ENCODE measurements at places on chromosomes 3 and 15.

DNA sequence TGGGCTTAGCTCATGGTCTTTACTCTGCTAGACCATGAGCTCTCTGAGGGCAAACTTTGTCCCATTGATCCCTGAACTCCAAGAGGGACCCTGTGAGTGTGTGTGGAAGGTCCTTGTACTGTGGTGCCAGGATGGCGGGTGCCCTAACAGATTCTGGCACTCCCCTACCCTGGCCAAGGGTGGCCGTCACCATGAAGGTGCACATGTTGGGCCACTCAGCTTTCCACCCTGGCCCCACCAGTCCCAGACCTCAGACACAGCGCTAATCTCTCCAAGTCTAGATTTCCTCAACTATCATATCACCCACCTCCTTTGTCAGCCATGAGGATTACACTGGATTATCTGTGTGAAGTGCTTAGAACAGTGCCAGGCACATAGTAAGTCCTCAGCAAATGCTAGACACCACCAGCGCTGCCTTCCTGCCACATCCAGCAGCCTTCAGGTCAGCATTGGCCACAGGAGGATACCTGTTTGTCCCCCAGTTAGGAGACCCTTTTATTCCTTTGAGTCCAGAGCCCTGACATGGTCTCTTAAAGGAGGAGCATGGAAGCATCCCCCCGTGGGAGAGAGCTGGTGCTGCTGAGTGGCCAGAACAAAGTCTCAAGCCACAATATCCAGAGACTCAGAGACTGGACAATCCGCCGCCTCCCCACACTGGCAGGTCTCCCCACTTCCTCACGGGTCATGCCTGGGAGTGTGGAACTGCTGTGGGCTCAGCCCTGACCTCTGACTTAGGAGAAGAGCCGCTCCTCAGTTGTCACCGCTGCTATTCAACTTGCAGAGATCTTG is 44.5 kb upstream of the SLCO2A1 start:
- no peaks in the 10 kb centered on the region for H3K36me3 ChIP-seq
- H3K27ac ChIP-seq: no peak overlapping the region
- no peak for DNase-seq
- peaks cover 24% of the 10 kb centered on the region for H3K4me1 ChIP-seq
- no peak overlapping the region for H3K4me3 ChIP-seq
- H3K27me3 ChIP-seq: peaks cover 11% of the 10 kb centered on the region

DNA sequence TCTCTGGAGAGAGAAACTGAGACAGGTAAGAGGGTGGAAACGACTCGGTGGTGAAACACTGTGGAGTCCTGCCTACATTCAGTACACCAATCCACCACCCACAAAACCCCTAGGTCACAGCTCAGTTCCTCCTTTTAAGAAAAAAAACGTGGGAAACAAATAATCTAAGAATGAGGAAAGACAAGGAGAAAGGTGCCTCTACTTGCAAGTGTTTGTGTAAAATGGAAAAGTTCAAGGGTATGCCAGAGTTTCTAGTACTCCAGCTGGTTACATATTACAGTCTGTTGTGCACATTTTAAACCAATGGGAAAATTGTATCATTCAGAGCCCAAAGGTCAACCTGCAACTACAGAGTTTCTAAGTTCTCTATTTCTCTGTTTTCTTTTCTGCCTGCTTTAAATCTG is 32.2 kb downstream of the HGD start:
- DNase-seq: peak; percentile 9
- no peak overlapping the region for H3K4me3 ChIP-seq
- peaks cover 67% of the 10 kb centered on the region for H3K4me1 ChIP-seq
- H3K36me3 ChIP-seq: no peaks in the 10 kb centered on the region
- peak overlapping the region; percentile 63 for H3K27ac ChIP-seq
- H3K27me3 ChIP-seq: no peaks in the 10 kb centered on the region

DNA sequence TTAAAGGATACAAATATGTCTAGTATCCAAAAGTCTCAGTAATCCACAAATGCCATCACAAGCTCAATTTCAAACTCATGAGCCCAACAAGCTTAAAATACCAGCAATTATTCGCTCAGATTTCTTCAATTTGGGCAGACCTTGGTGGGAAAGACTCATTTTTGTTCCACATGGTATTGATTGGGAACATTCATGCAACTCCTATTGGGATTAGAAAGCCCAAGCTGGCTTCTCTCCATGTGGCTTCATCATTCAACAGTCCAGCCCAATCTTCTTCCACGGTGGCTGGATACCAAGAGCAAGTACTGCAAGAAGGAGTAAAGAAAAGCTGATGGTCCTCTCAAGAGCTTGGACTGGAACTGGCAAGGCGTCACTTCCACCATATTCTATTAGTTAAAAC is 66.3 kb downstream of the STRIT1 start:
- DNase-seq: no peak
- peaks cover 2% of the 10 kb centered on the region for H3K27me3 ChIP-seq
- no peak overlapping the region for H3K4me3 ChIP-seq
- no peaks in the 10 kb centered on the region for H3K36me3 ChIP-seq

GRCh38 chr3:133042778-133043177 is 4.6 kb downstream of the TMEM108 start:
- peaks cover 16% of the 10 kb centered on the region for H3K27me3 ChIP-seq
- H3K27ac ChIP-seq: no peak overlapping the region
- H3K4me1 ChIP-seq: no peaks in the 10 kb centered on the region

DNA sequence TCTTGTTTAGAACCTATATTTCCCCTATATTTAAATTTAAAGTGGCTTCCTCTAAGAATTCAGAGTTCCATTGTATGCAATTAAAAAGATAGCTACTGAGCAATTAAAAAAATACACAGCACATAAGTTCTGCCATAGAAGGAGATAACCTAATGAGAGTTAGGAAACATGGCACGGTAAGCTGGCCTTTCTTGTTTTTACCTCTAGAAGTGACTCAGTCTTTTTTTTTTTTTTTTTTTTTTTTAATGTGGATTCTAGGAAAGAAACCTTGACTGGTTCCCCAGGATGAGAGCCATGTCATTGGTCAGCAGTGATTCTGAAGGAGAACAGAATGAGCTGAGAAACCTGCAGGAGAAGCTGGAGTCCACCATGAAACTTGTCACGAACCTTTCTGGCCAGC is 142.7 kb upstream of the BHLHE40 start:
- no peaks in the 10 kb centered on the region for H3K36me3 ChIP-seq
- peaks cover 11% of the 10 kb centered on the region for H3K4me1 ChIP-seq
- no peak overlapping the region for H3K4me3 ChIP-seq
- H3K27me3 ChIP-seq: no peaks in the 10 kb centered on the region
- DNase-seq: no peak
